Glomerular endothelial cell (primary cell): ENCODE measurements at places on chromosomes 6 and 20. TPM values are rescaled to one million over a fixed set of nuclear protein-coding genes. Genes with fewer than 3 reads are reported as not detected.

The TCP11 gene
- total RNA-seq, result 0.41 TPM in 1 of 2 replicates, not detected in the other

The TUBB2B gene
- 29.7 and 31.3 TPM in 2 replicates for total RNA-seq

The CDS2 gene
- total RNA-seq, result 27.5 and 39.3 TPM in 2 replicates

The PHF20 gene
- total RNA-seq, result 46.6 and 47.0 TPM in 2 replicates

The LY6G6F gene
- not detected in 2 replicates for total RNA-seq

The GRM1 gene
- 0.05 and 0.06 TPM in 2 replicates for total RNA-seq

The SPEF1 gene
- not detected in 2 replicates for total RNA-seq

The PHACTR3 gene
- total RNA-seq, result not detected in 2 replicates

The GPX6 gene
- total RNA-seq, result not detected in 2 replicates

The ANKRD6 gene
- 14.0 and 18.5 TPM in 2 replicates for total RNA-seq
